ENCODE measurements at places on chromosomes 7 and 10. TPM values are rescaled to one million over a fixed set of nuclear protein-coding genes. Genes with fewer than 3 reads are reported as not detected.

- no peak overlapping the region for H3K27ac ChIP-seq
- no peaks in the 10 kb centered on the region for H3K27me3 ChIP-seq
- no peak overlapping the region for H3K4me3 ChIP-seq
Observed at GRCh38 chr7:140390466-140391190, 7.7 kb downstream of the SLC37A3 start.

Gene NMT2
- total RNA-seq: 22.1 TPM

- H3K36me3 ChIP-seq: no peaks in the 10 kb centered on the region
- no peak overlapping the region for H3K27ac ChIP-seq
- DNase-seq: no peak
- no peak overlapping the region for H3K4me3 ChIP-seq
- no peaks in the 10 kb centered on the region for H3K4me1 ChIP-seq
Observed at GRCh38 chr10:75708060-75708459, 276.6 kb downstream of the LRMDA start.

DNA sequence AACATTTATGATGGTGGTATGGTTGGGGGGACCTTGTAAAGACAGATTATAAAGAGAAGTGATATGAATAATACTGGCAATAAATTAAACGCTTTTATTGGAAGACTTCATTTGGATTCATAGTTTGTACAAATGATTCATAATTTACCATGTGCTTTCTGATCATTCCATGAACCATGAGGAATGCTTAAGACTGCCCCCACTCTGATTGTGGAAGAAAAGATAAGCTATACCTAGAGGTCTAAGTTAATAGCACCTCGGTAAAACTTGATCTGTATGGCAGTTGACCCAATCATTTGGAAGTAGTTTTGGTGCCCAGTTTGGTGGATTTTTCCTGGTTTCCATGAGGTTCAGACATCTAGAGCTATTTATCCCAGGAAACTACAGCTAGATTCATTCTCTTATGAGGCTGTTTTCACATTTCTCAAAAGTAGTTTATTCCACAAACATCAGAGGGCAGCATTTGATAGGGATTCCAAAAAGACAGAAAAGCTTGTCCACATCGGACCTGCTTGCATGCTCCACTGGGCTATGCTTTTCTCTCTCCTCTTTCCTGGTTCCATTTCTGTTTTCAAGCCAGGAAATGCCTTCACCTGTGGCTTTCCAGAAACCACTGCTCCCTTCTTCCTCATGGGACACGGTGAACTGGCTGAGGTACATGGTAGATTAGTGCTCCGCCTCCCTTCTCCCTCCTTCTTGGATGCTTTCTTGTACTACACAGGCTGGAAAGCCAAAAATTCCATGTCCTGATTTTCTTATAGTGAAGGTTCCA lies 29.2 kb downstream of the TFAM start:
- H3K27me3 ChIP-seq: peaks cover 3% of the 10 kb centered on the region
- no peaks in the 10 kb centered on the region for H3K4me1 ChIP-seq
- no peak for DNase-seq
- H3K4me3 ChIP-seq: no peak overlapping the region

- H3K4me3 ChIP-seq: no peak overlapping the region
- no peak overlapping the region for H3K27ac ChIP-seq
- DNase-seq: no peak
- no peaks in the 10 kb centered on the region for H3K4me1 ChIP-seq
Observed at GRCh38 chr10:25896421-25896820, 37.6 kb upstream of the MYO3A start.

DNA sequence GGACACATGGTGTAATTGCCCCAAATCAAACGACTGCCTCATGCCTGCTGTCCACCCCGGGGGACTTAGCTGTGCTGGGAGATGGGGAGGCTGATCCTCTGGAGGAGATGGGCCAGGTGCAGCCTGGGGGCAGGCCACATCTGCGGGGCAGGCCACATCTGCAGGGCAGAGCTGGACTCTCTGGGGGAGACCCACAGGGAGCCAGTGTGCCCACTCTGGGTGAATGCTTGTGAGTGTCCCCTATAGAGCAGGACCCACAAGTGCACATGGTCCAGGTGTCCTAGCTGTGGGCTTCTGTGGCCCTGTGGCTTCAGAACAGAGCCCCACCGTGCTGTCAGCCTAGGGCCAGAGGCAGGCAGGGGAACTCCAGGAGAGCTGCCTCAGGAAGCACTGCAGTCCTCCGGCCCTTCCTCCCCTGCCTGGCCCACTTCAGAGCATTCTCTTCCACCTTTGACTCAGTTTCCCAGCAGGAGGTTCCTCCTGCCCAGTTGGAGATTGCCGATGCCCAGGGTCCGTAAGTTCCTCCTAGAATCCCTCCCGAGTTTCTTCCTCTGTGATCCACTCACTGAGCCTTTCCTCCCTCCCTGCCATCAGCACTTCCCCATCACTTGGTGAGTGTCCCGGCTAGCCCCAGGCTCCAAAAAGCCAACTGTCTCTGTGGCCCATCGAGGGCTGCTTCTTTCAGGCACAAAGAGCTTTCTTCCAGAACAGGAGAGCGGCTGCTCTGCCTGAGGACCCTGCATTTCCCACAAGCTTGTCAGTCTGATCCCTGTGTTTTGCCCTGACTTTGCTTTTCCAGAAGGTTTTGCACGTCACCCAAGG lies 50.3 kb downstream of the ADCYAP1R1 start:
- no peak overlapping the region for H3K27ac ChIP-seq
- H3K4me3 ChIP-seq: no peak overlapping the region

- no peaks in the 10 kb centered on the region for H3K36me3 ChIP-seq
- H3K27ac ChIP-seq: no peak overlapping the region
- no peak for DNase-seq
- no peaks in the 10 kb centered on the region for H3K4me1 ChIP-seq
- peaks cover 1% of the 10 kb centered on the region for H3K27me3 ChIP-seq
- no peak overlapping the region for H3K4me3 ChIP-seq
Observed at GRCh38 chr10:128814782-128815181, 652.3 kb upstream of the MGMT start.

Gene RSPH10B2
- 0.48 TPM for total RNA-seq

GRCh38 chr10:43781480-43782361 lies 133.0 kb upstream of the ZNF32 start:
- no peak overlapping the region for H3K27ac ChIP-seq
- no peak overlapping the region for H3K4me3 ChIP-seq
- peak; percentile 63 for DNase-seq
- no peaks in the 10 kb centered on the region for H3K27me3 ChIP-seq
- H3K4me1 ChIP-seq: peaks cover 23% of the 10 kb centered on the region
- H3K36me3 ChIP-seq: no peaks in the 10 kb centered on the region

GRCh38 chr10:29835055-29835454 lies 200.3 kb upstream of the SVIL start:
- no peak overlapping the region for H3K4me3 ChIP-seq
- no peaks in the 10 kb centered on the region for H3K36me3 ChIP-seq

- no peak for DNase-seq
- H3K4me1 ChIP-seq: no peaks in the 10 kb centered on the region
- no peak overlapping the region for H3K4me3 ChIP-seq
- peaks cover 26% of the 10 kb centered on the region for H3K36me3 ChIP-seq
- no peaks in the 10 kb centered on the region for H3K27me3 ChIP-seq
Observed at GRCh38 chr10:45487735-45488134, 113.7 kb downstream of the ALOX5 start.

Gene INMT
- 0.09 TPM for total RNA-seq

DNA sequence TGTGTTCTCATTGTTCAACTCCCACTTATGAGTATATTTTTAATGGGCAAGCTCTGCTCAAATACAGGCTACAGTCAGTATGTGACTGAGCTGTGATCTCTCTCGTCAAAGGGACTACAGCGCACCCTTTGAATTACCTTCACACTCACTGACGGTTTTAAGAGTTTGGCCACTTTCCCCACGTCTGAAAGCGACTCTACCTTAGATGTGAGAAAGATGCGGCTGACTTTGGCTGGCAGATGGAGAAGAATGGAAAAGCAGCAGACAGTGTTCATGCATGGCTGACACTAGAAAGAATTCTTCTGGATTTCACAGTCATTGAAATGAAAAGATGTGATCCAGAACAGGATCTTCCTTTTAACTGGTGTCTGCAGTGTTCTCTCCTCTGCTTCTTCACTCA lies 2.0 kb upstream of the ATRNL1 start:
- H3K27ac ChIP-seq: no peak overlapping the region
- DNase-seq: no peak
- H3K27me3 ChIP-seq: peaks cover 42% of the 10 kb centered on the region
- no peaks in the 10 kb centered on the region for H3K36me3 ChIP-seq
- no peak overlapping the region for H3K4me3 ChIP-seq
- peaks cover 10% of the 10 kb centered on the region for H3K4me1 ChIP-seq

DNA sequence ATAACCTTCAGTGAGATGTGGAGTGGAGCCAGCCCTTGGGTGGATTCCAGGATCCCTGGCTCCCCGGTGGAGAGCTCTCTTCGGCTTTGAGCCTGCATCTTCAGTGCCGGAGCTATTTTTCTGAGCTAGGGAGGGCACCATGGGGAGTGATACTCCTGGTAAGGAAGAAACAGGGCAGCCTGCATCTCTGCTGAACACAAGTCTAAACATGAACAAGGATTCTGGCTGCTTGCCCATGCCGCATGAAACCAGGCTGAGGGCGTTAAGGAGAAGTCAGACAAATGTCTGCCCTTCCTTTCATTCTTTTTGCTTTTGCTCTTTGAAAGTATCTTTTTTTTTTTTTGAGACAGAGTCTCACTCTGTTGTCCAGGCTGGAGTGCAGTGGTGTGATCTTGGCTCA lies 60.4 kb downstream of the EVX1 start:
- H3K4me1 ChIP-seq: no peaks in the 10 kb centered on the region
- no peak for DNase-seq
- H3K27me3 ChIP-seq: peaks cover 11% of the 10 kb centered on the region
- no peak overlapping the region for H3K4me3 ChIP-seq
- H3K36me3 ChIP-seq: no peaks in the 10 kb centered on the region
- no peak overlapping the region for H3K27ac ChIP-seq

Gene CPN1
- total RNA-seq: not detected

- DNase-seq: peak; percentile 62
- peaks cover 18% of the 10 kb centered on the region for H3K4me1 ChIP-seq
- H3K36me3 ChIP-seq: no peaks in the 10 kb centered on the region
- H3K4me3 ChIP-seq: peak overlapping the region; percentile 57
- H3K27ac ChIP-seq: peak overlapping the region; percentile 58
Observed at GRCh38 chr10:13717936-13718772, 131.4 kb downstream of the PRPF18 start.

DNA sequence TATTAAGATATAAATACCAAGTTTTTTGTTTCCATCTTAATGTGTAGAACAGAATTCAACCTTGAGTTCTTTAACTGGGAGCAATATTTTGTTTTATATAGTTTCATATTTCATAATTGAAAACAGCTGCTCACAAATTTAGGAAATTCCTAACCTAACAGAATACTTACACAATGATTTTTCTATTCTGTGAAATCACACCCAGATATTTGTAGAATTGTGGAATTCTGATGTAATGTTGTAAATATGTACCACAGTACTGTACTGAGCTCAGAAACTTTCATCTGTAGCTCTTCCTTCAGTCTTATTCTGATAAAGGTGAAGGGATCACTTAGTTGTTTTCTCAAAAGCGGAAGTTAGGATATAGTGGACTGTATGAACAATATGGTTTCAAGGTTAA lies 143.4 kb upstream of the GLI3 start:
- no peak overlapping the region for H3K27ac ChIP-seq
- no peak overlapping the region for H3K4me3 ChIP-seq
- H3K27me3 ChIP-seq: peaks cover 1% of the 10 kb centered on the region
- H3K4me1 ChIP-seq: no peaks in the 10 kb centered on the region
- H3K36me3 ChIP-seq: no peaks in the 10 kb centered on the region
- no peak for DNase-seq

GRCh38 chr10:77111611-77112550 lies 525.7 kb downstream of the KCNMA1 start:
- DNase-seq: peak; percentile 10
- no peak overlapping the region for H3K27ac ChIP-seq
- H3K4me3 ChIP-seq: no peak overlapping the region
- no peaks in the 10 kb centered on the region for H3K4me1 ChIP-seq
